EH (cell line): ENCODE measurements at places on chromosomes 6 and 20.

- no peak for DNase-seq
Observed at GRCh38 chr6:314377-314776, 22.1 kb downstream of the DUSP22 start.

DNA sequence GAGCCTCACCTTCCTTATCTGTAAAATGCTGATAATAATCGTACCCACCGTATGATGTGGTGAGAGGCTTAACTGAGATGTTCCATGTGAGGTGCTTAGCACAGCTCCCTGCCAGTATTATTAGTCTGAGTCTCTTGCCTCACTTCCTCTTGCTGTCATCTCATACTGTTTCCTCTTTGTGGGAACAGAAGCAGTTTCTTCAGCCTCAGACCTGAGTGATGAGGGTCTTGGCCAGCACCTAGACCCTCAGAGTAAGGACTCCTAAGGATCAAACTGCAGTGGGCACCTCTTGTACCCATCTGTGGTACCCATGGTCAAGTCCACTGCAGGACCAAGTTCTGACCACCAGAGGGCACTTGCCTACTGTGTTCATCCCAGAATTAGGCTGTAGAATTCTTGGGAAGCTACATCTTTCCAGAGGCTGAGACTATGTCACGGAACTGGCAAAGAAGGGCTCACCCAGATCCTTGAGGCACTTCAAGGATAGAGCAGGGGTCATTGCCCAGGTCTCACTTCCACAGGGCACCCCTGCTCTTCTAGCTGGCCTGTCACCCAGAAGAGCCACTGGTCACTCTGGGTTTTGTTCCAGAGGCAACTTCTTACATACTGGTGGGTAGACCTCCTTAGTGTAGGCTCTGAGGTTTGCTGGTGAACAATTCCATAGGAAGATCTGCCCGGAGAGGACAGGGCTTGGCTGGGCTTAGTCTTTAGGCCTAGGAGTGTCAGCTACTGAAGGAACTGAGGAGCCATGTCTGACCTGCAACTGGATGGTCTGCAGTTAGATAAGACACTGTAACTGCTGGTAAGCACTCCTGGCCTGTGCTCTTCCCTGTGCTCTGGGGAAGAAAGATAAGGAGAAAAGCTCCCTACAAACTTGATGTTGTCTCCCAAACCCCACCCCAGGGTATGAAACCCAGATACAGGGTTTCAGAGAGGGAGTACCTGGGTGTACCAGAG, 20.6 kb upstream of the SGK2 start:
- DNase-seq: peak; percentile 70

DNA sequence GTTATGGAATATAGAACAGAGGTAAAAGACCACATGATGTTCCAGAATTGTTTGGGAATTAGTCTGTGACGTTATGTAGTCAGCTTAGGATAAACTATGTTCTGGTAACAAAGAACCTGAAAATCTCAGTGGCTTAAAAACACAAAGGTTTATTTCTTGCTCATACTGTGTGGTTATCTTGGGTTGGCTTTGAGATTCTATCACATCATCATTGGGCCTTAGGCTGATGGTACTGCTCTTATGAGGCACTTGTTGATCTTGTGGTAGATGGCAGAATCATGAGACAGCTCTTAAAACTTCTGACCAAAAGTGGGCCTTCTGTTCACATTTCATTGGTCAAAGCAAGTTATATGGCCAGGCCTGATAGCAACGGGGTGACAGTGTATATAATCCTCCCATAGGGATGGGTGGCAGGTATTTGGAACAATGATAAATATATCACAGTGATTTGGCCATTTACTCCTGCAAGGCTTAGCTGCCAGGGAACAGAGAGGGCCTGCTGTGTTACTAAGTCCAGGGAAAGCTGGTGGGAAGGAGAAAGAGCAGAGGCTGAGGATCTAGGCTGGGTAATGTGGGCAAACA, 13.5 kb downstream of the DHX35 start:
- peak; percentile 62 for DNase-seq

GRCh38 chr6:112691289-112691688, 344.2 kb downstream of the RFPL4B start:
- peak; percentile 95 for DNase-seq

GRCh38 chr6:39330476-39330875, 8.0 kb upstream of the KCNK16 start:
- DNase-seq: no peak

DNA sequence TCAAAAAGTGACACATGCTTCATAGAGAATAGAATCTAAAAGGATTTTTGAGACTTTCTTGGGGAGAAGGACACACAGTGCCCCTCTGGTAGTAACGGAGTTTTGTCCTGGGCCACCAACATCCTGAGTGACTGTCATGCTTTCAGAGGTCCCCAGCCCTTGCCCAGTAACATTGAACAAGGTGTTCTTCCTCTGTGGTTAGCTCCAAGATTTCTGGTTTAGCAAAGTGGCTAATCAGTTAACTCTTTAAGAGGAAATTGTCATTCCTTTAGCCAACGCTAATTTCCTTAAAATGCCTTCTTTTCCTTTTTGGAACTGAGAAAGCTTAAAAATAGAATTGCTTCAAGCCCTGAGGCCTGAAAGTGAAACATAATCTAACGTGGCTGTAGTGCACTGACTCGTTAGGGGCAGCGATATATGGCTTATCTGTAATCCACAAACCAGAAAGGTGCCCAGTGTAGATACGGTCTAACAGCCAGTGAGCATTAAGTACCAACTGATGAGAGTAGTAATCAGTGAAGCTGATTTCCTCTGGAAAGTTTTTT, 7.8 kb downstream of the E2F3 start:
- no peak for DNase-seq

DNA sequence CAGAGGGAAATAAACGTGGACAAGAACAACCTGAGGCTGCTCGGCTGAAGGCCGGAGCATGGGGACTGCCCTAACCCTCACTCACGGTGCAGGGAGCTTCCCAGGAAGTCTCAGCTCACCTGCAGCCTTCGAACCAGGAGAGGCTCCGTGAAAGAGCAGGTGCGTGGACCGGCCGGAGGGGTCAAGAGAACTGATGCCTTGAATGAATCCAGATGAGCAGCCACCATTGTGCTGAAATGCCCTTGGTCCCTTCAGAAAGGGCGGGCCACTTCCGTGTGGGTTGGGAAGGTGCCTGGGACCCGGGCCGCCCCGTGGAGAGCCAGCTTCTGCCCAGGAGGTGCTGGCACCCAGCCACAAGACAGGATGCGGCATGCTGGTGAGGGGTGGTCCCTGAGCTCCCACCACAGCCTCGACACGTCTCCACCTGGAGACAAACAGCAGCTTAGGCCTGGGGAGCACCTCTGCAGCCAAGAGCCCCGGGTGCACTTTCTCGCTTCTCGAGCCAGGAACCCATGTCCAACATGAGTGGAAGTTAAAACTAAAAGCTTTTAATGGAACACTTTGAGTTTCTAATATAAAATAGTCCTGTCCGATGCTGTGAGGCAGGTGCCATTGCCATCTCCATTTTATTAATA, 83.5 kb downstream of the TTLL2 start:
- no peak for DNase-seq

GRCh38 chr6:16739329-16739801, 21.9 kb downstream of the ATXN1 start:
- DNase-seq: peak; percentile 79

GRCh38 chr6:106525882-106526275, 103.4 kb downstream of the RTN4IP1 start:
- DNase-seq: no peak

DNA sequence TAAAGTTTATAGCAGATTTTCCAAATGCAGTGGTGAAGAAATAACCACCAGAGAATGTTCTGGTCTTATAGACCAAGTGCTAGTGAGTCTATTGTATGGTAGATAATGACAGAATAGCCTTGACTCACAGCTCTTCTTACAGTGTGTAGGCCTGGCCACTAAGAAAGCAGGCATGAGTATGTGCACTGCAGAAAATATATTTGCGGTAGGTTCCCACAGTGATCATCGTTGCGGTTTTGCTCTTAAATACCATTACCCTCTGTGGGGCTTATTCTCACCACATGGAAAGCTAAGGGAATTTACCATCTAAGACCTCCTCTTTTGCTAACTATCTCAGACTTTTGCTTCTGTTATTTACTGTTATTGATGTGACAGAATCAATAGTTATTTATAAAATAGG, 212.3 kb upstream of the SYNDIG1 start:
- no peak for DNase-seq
